ENCODE measurements at places on chromosomes 3 and 15.

GRCh38 chr3:106371971-106372805 lies 503.4 kb upstream of the CBLB start:
- no peak for DNase-seq

DNA sequence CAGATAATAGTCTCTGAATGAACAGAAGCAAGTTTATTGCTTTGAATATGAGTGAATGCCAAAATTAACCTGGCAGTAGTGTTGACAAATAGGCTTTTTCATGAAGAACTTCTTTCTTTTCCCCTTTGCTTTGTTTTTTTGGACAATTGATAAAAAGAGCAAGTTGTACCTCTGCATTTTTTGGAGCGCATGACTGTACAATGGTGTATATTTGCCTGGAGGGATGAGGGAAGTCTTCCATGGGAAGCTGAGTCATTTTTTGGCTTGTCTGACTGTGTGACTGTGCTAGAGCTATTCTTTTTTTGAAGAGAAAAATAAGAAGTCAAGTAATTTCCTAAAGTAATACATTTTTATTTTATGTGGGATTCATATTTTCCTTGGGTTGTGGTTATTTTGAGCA lies 186.9 kb downstream of the KLHL25 start:
- DNase-seq = no peak

DNA sequence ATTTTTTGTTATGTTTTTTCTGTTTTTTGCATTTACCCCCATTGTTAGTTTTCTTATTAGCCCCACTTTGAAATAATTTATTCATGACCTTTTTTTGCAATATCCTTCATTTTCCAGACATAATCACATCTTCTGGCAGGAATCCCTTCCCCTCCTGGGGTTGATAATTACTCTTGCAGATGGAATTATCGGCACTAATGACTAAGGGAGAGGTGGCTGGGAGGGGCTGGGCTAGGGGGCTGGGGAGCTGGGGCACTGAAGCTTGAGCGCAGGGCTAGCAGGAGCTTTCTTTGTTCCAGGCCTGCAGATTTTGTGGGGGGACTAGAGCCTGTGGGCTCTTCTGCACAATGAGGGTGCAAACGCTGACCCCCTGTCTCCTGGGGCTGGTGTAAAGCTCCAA lies 77.8 kb downstream of the RAB11A start:
- no peak for DNase-seq

- DNase-seq = no peak
Observed at GRCh38 chr15:25408929-25409328, 29.9 kb downstream of the UBE3A start.

- no peak for DNase-seq
Observed at GRCh38 chr15:66043264-66043663, 174.0 kb downstream of the RAB11A start.

DNA sequence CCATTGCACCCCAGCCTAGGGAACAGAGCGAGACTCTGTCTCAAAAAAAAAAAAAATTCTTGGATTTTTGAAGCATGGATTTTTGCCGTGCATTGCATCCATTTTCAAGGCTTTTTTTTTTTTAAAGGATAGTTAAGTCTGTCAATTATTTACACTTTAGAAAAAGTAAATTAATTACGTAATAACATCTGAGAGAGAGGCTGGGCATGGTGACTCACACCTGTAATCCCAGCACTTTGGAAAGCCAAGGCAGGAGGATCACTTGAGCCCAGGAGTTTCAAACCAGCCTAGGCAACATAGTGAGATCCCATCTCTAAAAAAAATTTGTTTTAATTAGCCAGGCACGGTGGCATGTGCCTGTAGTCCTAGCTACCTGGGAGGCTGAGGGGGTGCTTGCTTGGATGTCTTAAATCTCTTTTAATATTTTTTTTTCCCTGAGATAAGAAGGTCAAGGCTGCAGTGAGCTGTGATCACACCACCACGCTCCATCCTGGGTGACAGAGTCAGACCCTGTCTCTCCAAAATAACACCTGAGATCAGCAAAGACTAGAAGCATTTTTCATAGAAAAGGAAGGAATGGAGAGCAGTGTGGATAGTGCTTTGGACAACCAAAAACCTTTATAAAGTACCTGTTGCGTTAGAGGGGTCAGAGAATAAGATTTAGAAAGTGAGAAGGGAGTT lies 6.8 kb upstream of the SENP7 start:
- no peak for DNase-seq

- DNase-seq = no peak
Observed at GRCh38 chr3:182294256-182294655, 499.0 kb upstream of the ATP11B start.

DNA sequence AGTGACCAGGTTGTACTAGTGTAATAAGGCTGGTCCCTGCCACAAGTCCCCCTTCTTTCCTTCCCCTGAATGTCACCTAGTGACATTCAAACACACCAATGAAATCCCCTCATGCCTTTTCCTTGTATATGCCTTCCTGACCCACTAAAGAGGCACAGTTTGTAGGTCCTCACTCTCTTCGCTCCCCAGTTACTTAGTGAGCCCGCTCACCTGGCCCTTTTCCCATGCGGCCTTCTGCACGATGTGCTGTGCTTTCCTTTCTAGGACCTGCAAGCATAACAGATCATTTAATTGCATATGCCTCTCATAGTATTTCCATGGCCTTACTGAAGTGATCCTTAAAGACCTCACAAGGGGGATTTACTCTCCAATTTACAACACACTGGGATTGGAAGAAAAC lies 146.3 kb downstream of the THRB start:
- DNase-seq = no peak

DNA sequence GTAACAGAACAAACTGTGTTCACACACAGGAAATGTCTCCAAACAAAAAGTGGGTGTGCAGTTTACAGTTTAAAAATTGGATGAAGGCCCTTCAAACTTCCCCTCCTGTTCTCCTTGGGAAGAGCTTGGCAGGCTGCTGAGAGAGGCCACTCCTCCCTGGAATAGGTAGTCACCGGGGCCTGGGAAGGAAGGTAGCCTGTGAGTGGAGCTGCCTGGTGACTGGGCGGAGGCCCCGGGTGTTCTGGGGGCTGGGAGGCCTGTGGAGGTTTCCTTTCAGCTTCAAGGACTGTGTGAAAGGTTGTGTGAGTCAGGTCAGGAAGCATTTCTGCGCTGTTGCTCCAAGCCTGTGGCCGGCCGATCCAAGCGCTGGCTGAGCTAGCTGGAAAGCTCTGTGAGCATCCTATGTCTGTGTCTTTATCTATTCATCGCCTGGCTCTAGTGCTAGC lies 14.1 kb downstream of the SLCO3A1 start:
- DNase-seq = no peak

DNA sequence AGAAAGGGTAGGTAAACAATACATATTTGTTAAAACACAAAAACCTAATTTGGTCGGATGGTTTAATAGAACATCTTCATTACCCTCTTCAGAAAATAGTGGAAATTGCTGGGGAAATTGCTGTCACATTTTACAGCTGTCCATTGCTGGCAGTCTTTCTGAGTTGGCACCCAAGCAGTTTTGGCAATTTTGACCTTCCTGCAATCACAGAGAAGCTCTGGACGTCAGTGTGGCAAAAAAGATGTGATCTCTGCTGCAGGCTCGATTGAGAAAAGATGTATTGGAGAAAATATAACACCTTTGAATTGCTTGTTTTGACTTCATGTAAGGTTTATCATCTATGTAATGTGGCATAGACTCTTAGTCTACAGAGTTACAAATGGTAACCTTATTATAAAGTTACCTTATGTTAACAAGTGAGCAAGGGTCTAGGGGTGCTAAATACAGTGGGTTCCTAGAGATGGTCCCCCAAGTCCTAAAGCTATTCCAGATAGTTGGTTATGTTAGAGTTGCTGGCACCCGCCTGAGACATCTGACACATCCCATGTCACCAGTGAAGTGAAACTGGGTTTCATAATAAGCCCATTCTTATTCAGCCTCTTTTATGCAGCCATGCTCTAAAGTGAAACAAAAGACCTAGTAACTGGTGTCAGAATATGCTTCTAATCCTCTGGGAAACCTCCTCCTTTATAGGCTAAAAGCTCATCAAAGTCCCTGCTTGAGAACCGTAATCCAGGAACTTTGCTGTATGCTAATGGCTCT lies 14.0 kb downstream of the UBE2E1 start:
- DNase-seq = no peak

GRCh38 chr15:93299675-93300074 lies 210.7 kb upstream of the RGMA start:
- no peak for DNase-seq

GRCh38 chr3:131323014-131323413 lies 58.6 kb upstream of the NUDT16 start:
- DNase-seq = no peak

DNA sequence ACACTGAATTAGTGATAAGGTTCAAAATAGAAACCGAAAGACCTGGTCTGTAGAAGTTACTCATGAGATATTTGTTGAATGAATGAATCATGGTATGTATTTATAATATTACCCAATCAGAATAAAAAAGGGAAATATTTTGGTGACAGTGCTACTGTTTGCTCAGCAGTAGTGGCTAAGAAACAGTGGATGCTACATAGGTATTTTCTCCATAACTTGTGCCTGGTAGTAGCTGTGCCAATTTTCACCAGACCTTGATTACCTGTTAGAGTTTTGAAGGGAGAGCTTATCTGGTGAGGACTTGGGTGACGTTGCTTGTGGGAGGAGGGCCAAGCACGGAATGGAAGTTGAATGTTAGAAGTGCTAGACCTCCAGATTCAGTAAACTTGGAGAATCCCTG lies 14.3 kb downstream of the LIMD1 start:
- no peak for DNase-seq

GRCh38 chr3:9930804-9931418 lies 2.7 kb upstream of the CRELD1 start:
- no peak for DNase-seq

DNA sequence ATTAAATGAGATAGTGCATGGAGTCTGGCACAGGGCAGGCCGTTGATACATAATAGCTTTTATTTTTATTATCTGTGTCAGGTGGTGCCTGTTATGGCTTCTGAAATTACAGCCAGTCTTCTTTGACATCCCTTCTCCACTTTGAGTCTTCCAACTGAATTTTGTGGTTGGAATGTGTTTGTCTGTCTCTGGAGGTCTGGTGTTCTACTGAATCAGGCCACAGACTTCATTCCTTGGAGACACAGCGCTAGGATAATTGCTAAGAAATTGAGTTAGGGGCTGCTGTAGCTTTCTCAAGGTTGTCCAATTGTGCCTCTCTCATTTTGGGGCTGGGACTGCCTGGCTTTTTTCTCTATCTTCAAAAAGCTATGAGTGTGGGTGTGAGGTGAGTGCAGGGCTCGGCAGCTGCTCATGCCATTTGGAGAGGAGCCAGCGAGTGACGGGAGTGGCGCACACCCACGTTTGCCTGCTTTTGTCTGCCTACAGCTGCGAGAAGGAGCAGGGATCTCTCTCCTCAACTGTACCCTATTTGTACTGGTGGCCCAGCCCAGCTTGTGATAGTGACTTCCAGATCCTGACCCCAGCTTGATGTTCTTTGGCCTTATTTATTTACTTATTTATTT lies 49.8 kb upstream of the SYN2 start:
- DNase-seq = no peak

DNA sequence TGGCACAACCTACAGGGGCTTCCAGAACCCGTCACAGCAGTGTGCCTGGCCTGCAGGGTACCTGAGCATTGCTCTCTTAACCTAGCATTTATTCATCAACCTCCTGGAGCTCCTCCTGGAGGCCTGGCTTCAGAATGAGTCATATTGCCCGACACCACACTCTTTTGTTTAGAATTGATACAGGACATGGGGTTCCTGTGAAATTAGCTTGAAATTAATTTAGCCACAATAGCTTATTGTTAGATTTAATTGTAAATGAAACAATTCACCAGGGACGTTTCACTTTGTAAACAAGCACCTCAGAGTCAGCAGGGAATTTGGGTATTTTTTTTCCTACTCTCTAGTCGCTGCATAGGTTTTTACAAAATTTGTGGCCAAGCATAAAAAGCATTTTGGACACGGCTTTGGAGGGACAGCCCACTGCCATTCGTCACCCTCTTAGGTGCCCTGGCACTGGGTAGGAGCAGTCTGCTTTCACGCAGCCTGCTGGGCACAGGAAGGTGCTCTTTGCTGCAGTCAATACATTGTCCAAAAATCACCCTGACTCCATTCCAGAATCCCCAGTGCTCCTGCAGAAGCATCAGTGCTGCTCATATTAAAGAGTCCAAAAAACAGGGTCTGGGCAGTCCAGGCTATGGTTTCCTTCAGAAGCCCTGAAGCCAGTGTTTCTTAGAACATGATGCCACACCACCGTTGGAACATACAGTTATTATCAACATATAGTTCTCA lies 60.8 kb upstream of the MEF2A start:
- no peak for DNase-seq

- DNase-seq = no peak
Observed at GRCh38 chr3:144626835-144627234, 655.2 kb downstream of the DIPK2A start.

GRCh38 chr3:171804618-171805389 lies 5.5 kb downstream of the PLD1 start:
- DNase-seq = no peak

GRCh38 chr3:194046531-194046930 lies 89.4 kb upstream of the HES1 start:
- no peak for DNase-seq

GRCh38 chr3:9955611-9956352 lies 3.6 kb upstream of the PRRT3 start:
- no peak for DNase-seq

DNA sequence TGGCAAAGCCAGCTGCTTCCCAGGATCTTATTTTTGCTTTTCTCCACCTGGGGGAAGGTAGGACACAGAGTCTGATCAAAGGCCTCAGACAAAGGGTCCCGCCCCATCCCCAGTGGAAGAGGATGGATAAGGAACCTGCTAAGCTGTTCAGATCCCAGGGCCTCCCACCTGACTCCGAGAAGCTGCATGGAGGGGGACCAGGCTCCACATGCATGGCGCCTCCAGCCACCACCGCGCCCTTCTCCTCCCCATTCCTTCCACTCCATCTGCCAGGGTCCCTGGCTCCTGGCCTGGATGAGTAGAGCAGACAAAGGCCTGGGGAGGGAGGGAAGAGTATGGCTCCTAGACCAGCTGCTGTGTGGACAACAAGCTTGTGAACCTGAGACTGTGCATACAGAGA lies 20.0 kb upstream of the CRABP1 start:
- DNase-seq = no peak

DNA sequence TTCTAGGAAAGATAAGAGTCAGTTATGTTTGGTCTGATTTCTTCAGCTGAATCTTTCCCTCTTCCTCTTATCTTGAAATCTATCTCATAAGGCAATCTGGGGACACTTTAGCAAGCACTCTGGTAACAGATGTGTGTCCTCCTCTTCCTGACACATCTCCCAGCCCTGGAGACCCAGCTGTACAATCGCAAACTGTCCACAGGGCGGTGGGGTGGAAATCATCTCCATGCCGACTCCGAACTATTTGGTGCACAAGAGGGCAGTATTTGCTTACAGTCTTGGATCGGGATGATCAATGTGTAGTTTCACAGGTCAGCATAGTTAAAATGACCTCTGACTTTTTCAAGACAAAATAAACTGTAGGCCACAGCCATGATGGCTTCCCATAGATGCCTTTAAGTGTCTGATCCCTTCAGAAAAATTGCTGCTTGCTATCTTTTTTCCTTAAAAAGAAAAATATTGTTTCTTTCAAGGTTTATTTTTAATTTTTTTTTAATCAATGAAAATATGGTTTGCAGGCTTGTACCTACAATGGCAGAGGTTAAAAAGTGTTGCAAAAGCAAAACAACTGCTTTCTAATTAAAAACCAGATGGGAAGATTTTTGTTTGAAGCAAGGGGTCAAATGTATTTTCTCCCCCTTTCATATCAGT lies 17.7 kb downstream of the EEFSEC start:
- peak; percentile 66 for DNase-seq

GRCh38 chr3:4904811-4905695 lies 74.2 kb upstream of the BHLHE40 start:
- DNase-seq = no peak
